Activated CD8-positive, alpha-beta T cell treated with anti-CD3 and anti-CD28 coated beads for 36 hours (primary cell): ENCODE measurements at places on chromosomes 1 and 21. TPM values are rescaled to one million over a fixed set of nuclear protein-coding genes. Genes with fewer than 3 reads are reported as not detected.

The PLA2G2D gene
- not detected for total RNA-seq

The KRTAP22-1 gene
- not detected for total RNA-seq

The KCNE2 gene
- total RNA-seq = not detected

The RCSD1 gene
- 67.9 TPM for total RNA-seq

The ITSN1 gene
- 4.4 TPM for total RNA-seq

The GJA9 gene
- not detected for total RNA-seq

- H3K27me3 ChIP-seq = no peaks in the 10 kb centered on the region
- no peak overlapping the region for H3K27ac ChIP-seq
- peaks cover 69% of the 10 kb centered on the region for H3K36me3 ChIP-seq
- no peak overlapping the region for H3K4me3 ChIP-seq
- peaks cover 50% of the 10 kb centered on the region for H3K4me1 ChIP-seq
These were observed 17.3 kb downstream of the DPH5 start for GRCh38 chr1:101008229-101008834.

DNA sequence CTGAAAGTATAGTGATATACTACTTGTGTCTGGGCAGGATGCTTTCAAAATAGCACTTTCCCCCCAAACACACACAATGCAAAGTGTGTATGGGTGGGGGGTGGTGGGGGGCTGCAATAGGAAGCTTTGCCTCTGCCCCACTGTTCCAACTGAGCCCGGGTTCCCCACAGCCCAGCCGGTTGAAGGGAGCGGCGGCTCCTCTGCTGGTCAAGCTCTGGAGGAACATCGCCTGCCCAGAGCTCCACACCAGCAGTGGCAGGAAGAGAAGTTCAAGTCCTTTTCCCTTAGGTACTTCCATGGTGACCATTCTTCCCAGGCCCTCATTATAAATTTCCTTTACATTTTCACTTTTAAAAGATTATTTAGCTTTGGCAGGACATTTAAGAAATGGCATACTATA is 74.9 kb downstream of the CAPZB start:
- H3K36me3 ChIP-seq = peaks cover 17% of the 10 kb centered on the region
- no peak overlapping the region for H3K4me3 ChIP-seq
- H3K27me3 ChIP-seq = no peaks in the 10 kb centered on the region
- peaks cover 80% of the 10 kb centered on the region for H3K4me1 ChIP-seq
- DNase-seq = no peak
- H3K27ac ChIP-seq = peak overlapping the region; percentile 4

DNA sequence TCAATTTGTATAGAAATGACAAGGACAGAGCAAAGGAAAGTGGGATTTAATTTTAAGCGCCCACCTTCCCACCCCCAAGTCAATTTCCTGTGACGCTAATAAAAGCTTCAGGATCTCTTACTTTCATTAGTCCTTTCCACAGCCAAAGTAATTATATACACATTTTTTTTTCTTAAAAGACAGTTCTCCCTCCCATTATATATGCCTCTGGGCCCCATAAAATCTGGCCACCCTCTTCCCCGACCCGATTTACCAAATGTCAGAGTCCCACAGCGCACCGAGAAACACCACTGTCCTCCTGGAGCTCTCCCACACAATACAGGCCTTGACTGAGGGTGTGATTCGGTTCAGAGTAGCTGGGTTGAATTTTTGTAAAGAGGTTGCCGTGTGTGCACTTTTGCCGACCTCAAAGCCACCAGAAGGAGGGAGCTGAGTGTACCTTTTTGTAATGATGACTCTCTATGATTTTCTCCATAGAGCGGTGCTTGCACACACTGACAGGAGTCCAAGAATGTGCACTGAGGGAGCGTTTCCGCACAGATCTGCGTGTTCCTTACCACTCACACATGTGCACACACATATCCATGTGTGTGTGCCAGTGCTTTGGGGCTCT is 26.2 kb upstream of the IL10 start:
- H3K27me3 ChIP-seq = no peaks in the 10 kb centered on the region
- H3K4me1 ChIP-seq = peaks cover 68% of the 10 kb centered on the region
- DNase-seq = peak; percentile 45
- no peak overlapping the region for H3K27ac ChIP-seq
- no peaks in the 10 kb centered on the region for H3K36me3 ChIP-seq

DNA sequence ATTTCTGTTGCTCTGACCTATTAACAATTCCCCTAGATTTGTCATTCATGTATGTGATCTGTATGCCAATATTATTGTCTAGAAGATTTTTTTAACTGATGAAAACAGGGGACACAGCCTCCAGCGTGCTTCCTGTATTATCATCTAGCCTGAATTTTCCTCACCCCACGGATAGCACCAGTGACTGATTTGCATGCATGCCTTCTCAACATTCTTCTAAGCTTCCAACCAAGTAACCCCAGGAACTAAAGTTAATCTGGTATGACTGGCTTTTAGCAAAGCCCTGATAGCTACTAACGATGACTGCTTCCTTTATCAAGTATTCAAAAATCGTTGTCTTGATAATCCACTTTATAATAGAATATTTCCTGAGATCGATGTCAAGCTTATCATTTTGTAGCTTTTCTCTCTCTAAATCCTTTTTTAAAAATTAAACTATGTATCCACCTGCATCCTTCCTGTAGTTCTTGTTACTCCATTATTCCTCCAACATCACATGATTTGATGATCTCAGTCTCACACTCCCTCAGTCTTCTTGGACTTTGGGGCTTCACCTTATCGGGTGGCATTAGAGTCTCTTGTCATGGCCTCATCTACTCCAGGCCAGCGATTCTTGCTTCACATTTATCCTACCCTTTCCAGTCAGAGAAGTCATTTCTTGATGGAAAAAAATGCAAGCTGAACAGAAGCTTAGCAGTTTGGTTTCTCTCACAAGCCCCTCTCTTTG is 19.0 kb downstream of the BCAR3 start:
- peaks cover 4% of the 10 kb centered on the region for H3K27me3 ChIP-seq
- H3K4me1 ChIP-seq = no peaks in the 10 kb centered on the region
- H3K4me3 ChIP-seq = no peak overlapping the region
- no peak overlapping the region for H3K27ac ChIP-seq
- no peaks in the 10 kb centered on the region for H3K36me3 ChIP-seq

DNA sequence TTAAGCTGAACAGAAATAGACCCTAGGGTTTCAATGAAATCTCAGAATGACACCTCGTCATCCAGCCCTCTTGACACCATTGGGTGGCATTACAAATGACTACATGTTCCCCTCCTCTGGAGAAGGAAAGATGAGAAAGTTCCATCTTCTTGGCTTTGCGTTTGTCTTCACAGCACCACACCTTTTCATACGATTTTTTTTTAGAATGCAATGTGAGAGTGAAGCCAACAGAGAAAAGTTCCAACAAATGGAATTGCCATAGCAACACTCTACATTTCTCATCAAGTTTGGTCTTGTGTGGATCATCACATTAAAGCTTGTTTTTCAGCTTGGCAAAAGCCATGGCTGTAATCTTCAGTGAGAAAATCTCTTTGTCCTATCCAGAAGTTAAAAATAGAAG is 183.4 kb upstream of the SNX7 start:
- H3K27me3 ChIP-seq = no peaks in the 10 kb centered on the region
- DNase-seq = no peak
- H3K27ac ChIP-seq = no peak overlapping the region
- H3K4me3 ChIP-seq = no peak overlapping the region
- no peaks in the 10 kb centered on the region for H3K36me3 ChIP-seq

DNA sequence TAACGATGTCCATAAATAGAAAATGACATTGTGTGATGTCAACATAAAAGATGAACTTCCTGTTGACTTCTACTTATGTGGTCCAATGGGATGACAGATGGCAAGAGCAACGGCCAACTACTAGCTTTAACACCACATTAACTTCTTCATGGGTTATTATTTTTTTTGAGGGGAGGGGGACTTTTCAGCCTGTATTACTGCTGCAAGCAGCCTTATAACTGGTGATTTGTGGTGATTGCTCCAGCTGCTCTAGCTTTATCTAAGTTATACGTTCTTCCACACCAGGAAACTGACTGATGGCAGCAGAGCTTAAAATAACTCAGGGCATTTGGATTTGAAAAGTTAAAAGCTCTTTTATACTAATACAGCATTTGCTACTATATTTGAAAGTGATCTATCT is 228.8 kb upstream of the B3GALT2 start:
- H3K27me3 ChIP-seq = no peaks in the 10 kb centered on the region
- H3K36me3 ChIP-seq = peaks cover 4% of the 10 kb centered on the region
- DNase-seq = no peak

DNA sequence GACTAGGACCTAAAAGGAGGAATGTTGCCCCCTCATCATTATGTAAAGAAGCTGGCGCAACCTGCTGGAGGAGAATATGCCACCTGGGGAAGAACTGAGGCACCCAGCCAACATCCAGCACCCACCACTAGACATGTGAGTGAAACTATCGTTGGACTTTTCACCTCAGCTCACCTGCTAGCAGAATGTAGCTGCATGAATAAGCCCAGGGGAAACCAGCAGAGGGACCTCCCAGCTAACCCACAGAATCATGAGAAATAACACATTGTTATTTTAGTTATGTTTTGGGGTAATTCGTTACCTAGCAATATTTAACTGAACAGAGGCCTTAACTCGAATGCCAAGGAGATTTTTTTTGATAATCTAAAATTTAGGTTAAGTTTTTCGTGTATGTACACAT is 542.5 kb upstream of the DAB1 start:
- H3K4me3 ChIP-seq = no peak overlapping the region
- H3K27me3 ChIP-seq = peaks cover 2% of the 10 kb centered on the region
- H3K36me3 ChIP-seq = no peaks in the 10 kb centered on the region
